ENCODE measurements at places on chromosomes 16 and 17.

DNA sequence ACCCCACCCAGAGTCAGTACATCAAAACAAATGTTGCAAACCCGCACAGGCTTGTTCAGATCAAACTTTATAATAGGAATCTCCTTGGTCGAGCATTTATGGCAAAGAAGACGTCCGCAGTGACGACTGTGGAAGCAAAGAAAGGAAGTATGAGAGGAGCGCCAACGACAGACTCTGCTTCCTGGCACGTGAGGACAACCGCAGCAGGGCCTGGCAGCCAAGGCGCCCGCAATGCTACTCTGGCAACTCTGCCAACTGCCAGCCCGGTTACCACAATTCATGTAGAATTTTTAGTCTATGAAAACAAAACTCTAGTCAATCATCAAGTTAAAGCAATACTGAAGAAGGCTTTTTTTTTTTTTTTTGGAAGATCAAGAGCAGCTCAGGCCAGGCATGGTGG lies 24.8 kb downstream of the CYB5D2 start:
- DNase-seq = no peak

GRCh38 chr17:42463976-42464400 lies 5.3 kb downstream of the ATP6V0A1 start:
- no peak for DNase-seq

DNA sequence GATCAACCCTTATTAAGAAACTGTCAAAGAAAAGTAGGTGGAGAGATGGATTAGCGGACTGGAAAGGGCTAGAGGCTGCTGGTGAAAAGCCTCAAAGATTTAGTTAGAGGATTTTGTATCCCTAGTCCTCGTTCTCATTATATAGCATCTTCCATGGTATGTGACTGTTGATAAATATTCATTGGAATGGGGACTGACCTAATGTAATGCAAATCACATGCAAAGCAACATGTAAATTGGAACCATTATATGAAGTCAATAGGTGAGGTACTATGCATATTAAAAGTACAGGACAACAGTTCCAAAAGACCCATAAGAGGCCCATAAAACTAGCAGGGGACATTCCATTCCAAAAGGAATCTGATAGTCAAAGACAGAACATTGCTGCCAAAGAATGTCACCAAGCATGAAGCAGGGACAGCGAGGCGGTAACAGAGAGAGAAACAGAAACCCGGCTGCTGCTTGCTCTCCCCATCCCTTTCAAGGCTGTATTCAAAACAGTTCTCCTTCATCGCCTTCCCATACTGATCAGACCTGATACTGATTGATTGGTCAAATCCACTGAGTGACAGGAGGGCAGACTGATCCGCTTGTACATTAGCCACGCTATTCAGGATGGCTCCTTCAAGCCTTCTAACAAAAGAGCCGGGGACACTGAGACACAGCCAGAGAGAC lies 44.5 kb downstream of the SOX9 start:
- no peak for DNase-seq

GRCh38 chr17:13600475-13601321 lies 1.0 kb downstream of the HS3ST3A1 start:
- peak; percentile 23 for DNase-seq

- DNase-seq = no peak
Observed at GRCh38 chr17:79299349-79299748, 224.7 kb downstream of the ENGASE start.

GRCh38 chr16:678858-679813 lies 1.1 kb upstream of the STUB1 start:
- DNase-seq = peak; percentile 88

DNA sequence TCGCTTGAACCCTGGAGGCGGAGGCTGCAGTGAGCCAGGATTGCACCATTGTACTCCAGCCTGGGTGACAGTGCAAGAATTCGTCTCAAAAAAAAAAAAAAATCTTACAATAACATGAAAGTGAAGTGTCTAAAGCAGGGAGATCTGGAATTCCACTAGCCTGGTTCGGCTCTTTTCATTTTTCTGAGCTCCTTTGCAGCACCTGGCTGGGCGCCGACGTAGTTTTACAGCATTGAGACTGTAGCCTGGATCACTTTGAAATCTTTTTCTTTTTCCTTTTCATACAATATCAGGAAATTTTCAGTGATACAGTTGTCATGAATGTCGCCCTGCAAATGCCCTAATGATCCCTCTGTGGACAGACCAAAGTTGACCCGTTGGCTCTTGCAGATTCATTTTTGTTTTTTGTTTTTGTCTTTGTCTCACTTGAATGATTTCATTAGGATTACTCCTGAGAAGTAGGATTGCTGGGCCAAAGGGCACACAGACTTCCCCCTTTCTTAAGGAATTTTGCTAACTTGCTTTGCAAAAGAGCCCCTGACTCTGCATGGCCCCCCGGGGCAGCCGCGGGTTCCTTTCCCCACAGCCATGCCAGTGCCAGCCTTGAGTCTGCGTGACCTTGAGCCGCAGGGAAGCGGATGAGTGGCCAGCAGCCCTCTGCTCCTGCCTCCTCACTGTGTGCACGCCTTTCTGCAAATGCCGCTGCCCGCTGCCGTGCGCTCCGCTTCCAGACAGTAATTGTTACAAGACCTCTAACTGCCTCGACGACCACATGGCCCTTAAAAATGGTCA lies 28.0 kb downstream of the CRISPLD2 start:
- DNase-seq = no peak

DNA sequence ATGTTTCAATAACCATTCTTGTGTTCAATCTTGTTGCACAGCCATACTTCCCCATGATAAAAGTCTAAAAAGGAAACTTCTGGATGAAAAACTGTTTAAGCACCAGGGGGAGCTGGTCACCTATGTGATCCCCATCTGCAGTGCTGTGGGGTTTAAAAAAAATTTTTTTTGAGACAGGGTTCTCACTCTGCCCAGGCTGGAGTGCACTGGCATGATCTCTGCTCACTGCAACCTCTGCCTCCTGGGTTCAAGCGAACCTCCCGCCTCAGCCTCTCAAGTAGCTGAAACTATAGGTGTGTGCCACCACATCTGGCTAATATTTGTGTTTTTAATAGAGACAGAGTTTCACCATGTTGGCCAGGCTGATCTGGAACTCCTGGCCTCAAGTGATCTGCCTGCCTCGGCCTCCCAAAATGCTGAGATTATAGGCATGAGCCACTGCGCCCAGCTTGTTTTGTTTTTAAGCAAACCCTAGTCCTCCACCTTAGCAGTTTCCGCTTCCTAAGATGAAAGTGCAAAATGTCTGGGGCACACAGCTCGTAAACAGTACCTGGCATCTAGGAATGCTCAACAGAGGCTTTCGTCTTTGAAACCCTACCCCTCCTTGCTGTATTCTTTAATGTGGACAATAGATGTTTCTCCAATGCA lies 25.4 kb downstream of the DNAJA2 start:
- peak; percentile 64 for DNase-seq

- DNase-seq = no peak
Observed at GRCh38 chr17:75049706-75050105, 2.7 kb downstream of the KCTD2 start.
